ENCODE measurements at places on chromosomes 4 and X. TPM values are rescaled to one million over a fixed set of nuclear protein-coding genes. Genes with fewer than 3 reads are reported as not detected.

DNA sequence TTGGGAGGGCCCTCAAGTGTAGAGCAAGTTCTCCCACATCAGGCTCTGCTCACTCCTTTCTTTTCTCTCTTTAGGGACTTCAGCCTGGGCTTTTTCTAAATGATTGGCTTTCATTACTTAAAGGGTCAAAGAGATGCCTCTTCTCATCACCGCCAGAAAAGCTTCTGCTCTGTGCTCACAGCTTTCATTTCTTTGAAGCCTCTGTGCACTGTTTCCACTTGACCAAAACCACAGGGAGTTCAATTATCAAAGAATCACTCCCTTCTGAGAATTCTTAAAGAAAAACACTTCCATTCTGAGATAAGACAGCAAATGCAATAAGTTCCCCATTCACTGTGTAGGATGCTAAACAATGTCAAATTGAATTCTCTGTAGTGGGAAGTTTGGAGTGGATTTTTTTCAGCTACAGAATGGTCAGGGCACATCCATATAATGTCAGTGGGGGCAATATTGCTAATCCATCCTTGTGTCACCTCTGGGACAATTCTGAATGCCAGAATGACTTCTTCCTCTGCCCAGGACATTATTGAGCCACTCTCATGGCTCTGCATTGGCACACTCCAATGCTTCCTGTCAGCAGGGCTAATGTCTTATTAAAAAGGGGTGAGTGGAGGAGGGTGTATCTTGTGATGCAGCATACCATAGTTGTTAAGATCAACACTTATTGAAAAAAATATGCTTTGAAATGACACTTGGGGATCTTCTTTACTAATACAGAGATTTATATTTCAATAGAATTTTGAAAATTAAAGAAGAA, 217.6 kb downstream of the SNCA start:
- DNase-seq, result no peak

DNA sequence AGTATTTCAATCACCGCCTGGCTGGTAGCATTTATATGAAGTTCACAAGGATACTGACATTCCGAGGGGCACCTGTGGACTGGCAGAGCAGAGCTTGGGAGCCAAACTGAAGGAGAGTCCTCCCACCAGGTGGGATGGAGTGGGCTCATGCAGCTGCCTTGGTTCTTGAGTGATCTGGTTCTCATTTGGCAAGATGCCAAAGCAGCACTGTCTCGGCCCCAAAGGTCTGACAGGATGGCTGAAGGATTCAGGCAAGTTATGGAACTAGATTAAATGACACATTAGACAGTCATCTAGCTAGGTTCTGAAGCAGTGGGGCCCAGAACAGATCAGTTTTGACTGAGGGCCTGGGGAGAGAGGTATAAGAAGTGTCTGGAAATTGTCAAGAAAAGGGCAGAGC, 3.2 kb downstream of the FGF16 start:
- no peak for DNase-seq

GRCh38 chr4:165931741-165932140, 58.7 kb downstream of the TLL1 start:
- DNase-seq, result no peak

DNA sequence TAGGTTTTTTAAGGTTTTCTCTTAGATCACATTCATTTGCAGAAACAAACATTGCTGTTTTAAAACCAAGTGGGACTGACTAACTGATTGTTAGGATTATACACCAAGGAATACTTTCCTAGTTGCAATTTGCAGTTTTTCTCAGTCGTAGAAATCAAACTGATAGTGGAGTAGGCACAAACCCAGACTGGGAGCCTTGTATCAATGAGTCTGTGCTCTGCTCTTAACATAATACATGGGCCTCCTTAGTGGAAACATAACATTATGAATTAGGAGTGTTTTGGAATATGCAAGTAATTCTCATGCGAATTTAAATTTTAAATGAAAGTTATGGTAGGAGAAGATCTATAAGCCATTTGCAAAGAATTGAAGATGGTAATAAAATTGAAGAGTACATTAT, 223.5 kb downstream of the CLCN4 start:
- no peak for DNase-seq

DNA sequence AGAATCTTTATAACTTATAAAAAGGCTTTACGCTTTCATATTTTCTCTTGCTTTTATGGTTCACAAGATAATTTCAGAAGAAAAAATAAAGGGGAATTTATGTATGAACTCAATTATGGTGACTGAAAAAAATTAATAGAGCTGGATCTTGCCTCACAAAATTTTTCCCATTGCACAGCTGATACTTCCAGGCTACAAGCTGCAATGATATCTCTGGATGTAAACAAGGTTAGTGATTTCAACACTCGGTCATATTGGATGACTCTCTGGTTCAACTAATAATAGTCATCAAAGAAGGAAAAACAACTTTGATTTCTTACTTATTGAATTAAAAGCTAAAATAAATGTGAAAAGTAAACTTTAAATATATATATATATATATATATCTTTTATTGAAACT, 868.0 kb downstream of the FAT4 start:
- DNase-seq, result no peak

DNA sequence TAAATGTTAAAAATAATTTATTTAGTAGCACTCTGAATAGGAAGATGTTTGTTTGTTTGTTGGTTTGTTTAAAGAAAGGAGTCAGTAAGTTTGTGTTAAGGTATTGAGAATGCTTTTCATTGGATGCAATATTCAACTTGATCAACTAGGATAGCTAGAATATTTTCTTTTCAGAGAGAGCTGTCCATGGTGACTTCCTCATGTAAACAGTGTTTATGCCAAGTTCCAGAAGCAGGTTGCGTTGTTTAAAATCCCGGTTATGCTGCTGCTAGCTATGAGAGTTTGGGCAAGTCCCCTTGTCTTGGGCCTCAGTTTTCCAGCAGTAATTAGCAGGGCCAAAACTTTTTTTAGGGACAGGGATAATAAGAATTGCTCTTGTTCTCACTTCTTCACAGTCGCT, 876.2 kb upstream of the HS3ST1 start:
- DNase-seq, result no peak

SEPTIN6 gene
- polyA plus RNA-seq, result 6.6 TPM

- DNase-seq, result no peak
Measured at GRCh38 chr4:64068096-64068495, 341.2 kb downstream of the TECRL start.

PDGFC gene
- polyA plus RNA-seq, result 27.4 TPM

PLP2 gene
- 244 TPM for polyA plus RNA-seq

TMPRSS11B gene
- not detected for polyA plus RNA-seq

DNA sequence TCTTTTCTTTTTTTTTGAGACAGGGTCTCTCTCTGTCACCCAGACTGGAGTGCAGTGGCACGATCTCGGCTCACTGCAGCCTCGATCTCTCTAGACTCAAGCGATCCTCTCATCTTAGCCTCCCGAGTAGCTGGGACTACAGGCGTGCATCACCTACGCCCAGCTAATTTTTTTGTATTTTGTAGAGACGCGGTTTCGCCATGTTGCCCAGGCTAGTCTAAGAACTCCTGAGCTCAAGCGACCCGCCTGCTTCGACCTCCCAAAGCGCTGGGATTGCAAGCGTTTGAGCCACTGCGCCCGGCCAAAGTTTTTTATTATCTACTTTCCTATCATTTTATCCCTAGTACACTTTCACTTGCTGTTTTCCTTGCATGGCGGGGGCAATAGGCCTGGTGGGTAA, 1.4 kb downstream of the UBA6 start:
- DNase-seq, result no peak

- no peak for DNase-seq
Measured at GRCh38 chrX:119638725-119639471, 32.7 kb upstream of the NKRF start.

- no peak for DNase-seq
Measured at GRCh38 chr4:40733752-40734151, 16.0 kb upstream of the NSUN7 start.

DNA sequence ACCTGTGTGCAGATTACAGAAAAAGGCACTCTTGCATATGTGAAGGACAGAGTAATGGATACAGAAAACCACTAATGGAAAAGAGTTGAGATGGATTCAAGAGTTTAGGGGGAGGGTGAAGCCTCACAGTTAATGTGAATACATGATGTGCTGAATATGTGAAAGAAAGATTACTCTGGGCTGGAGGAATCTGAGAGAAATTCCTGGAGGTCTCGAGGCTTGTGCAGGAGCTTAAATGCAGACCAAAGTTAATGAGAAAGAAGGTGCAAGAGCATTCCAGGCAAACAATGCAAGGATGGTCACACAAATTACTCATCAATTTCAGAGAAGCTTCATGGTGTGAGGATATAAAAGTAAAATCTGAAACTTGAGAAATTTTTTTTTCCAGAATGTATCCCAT, 768.8 kb downstream of the STPG2 start:
- no peak for DNase-seq

GRCh38 chr4:57109411-57109846, 756 bp downstream of the IGFBP7 start:
- DNase-seq, result no peak

GASK1B gene
- polyA plus RNA-seq, result 170 TPM

PRRG3 gene
- 3.6 TPM for polyA plus RNA-seq

DNA sequence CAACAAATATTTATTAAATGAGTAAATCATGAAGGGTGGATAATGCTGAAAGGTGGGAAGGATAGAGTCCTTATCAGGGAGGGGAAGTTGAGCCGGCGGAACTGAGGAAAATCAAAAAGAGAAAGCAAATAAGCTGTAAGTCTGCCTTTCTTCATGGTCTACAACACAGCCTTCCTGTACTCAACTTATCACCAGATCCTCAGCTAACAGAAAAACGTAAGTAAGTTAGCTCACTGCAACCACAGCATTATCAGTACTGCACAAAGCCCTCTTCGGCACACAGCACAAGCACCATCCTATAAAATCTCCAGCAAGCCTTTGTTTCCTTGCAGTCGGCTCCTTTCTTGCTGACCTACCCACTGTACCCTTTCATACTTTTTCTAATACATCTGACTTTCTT, 70.3 kb downstream of the CRMP1 start:
- no peak for DNase-seq

GRCh38 chr4:100889898-100890297, 372.1 kb upstream of the EMCN start:
- DNase-seq, result no peak

DNA sequence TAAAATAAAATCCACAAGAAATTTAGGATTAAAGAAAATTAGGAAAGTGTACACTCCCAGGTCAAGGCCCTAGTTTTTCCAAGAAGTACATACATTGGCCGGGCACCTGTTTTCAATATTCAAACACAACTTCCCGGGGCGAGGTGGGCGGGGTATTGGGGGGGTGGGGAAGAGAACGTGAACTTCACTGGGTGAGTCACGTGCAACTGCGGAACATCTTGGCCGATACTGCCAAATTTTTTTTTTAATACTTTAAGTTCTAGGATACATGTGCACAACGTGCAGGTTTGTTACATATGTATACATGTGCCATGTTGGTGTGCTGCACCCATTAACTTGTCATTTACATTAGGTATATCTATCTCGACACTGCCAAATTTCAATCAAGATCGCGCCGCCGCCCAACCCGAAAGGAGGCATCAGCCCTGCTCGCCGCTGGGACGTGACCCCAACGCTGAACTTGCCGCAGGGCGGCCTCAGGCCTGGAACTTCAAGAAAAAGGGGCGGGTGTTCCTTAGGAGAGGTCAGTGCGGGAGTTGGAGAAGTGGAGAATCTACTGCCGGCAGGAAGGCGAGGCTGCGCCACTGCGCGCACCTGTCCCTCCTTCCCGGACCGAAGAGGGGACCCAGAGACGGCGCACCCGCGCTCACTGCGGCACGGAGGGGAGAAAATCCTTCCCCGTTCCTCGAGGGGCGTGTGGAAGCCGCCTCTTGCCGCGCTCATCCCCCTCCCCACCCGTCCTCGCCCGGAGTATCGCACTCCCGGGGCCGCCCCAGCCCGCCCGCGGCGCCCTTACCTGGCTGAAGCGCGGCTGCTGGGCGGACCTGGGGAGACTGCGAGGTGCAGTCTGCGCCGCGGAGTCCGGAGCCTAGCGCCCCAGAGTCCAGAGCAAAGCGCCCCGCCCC, at the start of gene TEC:
TEC (minus strand) TSS at position 883 of the 905 bp plus-strand sequence. CDS start 41,224 bp downstream, outside the sequence.
- DNase-seq, result peak; percentile 26

GRCh38 chr4:165208221-165208652, 876 bp downstream of the KLHL2 start:
- no peak for DNase-seq

IQSEC2 gene
- 8.7 TPM for polyA plus RNA-seq

DNA sequence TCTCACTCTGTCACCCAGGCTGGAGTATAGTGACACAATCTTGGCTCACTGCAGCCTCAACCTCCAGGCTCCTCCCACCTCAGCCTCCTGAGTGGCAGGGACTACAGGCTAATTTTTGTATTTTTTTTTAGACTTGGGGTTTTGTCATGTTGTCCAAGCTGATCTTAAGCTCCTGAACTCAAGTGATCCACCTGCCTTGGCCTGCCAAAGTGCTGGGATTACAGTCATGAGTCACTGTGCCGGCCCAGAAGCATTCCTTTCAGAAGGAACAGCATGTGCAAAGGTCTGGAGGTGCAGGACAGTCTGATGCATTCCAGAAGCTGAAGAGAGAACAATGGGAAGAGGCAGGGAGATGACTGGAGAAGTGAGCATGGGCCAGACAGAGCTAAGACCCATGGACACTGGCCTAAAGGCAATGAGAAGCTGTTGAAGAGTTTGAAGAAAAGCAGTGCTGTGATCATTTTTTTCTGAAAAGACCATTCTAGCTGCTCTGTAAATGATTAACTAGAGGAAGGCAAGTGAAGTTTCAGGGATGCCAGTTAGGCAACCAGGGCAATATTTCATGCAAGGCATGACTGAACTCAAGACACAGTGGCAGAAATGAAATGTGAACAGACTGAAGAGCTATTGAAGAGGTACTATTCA, 43.2 kb downstream of the MANBA start:
- DNase-seq, result no peak

GRCh38 chr4:36164900-36165630, 79.2 kb downstream of the ARAP2 start:
- no peak for DNase-seq

- no peak for DNase-seq
Measured at GRCh38 chr4:87060957-87061356, 126.1 kb downstream of the AFF1 start.

KLHL13 gene
- polyA plus RNA-seq, result 15.8 TPM

ARAP2 gene
- polyA plus RNA-seq, result 0.76 TPM

- no peak for DNase-seq
Measured at GRCh38 chr4:75718529-75718928, 5.8 kb upstream of the USO1 start.

DNA sequence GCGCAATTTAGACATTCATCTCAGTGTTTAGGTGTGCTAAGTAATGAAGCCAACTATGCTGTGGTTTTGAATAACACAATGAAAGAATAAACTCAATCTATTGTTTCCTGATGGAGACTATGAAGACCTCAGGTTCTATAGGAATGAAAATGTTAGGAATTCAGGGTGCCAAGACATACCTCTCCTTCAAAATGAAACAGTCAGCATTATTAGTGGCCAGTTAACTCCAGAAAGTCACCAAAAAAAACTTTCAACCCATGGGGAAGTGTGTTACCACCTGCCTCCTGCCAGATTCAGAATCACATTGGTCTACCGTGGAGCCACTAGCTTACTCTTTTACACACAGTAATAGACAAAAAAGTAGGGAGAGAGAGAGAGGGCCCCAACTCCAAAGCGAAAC, 352.9 kb downstream of the GABRG1 start:
- DNase-seq, result no peak

TSPAN6 gene
- polyA plus RNA-seq, result 70.1 TPM

- DNase-seq, result no peak
Measured at GRCh38 chrX:97399400-97399799, 515.7 kb downstream of the RPA4 start.

HMGN5 gene
- 18.6 TPM for polyA plus RNA-seq

GRCh38 chr4:85774489-85774888, 299.5 kb downstream of the ARHGAP24 start:
- no peak for DNase-seq

CT83 gene
- polyA plus RNA-seq, result not detected

Data from ovary (tissue), 10 donors.